ENCODE measurements at places on chromosomes 2 and 18. TPM values are rescaled to one million over a fixed set of nuclear protein-coding genes. Genes with fewer than 3 reads are reported as not detected.

- DNase-seq, result peak; percentile 50
Measured at GRCh38 chr2:153519257-153519875, 40.8 kb upstream of the RPRM start.

- no peak for DNase-seq
Measured at GRCh38 chr2:54275541-54275940, 19.5 kb upstream of the TSPYL6 start.

POMC gene
- total RNA-seq, result 0.32 TPM

DNA sequence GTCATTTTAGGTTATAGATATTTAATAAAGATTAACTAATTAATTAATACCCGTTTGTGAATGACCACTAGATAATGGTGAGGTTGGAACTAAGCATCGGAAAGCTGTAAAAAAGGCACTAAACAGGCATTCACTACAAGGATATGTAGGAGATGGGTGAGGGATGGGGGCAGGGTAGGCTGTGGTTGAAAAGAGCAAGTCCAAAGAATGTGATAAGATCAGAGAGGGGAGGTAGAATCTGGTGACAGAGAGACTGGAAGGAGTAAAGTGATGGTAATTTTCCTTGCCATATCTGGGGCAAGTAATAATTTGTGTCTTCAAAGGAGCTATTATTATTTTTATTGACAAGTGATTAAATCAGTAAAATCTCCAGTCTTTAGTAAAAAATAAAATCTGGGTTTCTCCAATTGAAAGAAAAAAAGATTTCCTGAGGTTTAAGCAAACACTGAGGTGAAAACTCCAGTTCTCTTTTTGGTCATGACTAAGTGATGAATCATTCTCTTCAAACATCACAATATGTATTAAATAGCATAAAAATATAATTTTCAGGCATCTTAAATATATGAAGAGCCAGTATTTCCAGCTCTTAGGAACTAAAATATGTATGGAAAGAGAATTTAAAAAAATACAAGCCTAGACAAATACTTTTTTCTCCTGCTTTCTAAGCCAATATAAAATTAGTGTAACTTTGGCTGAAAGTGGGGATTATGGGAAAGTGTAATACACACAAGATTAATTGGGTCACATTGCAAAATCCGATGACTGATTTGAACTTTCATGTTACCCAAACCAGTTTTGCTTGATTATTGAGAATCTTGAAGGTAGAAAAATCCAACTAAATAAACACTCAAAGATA, 259.1 kb upstream of the RBMS1 start:
- DNase-seq, result peak; percentile 22

SCG2 gene
- 0.97 TPM for total RNA-seq

TWIST2 gene
- total RNA-seq, result 58.7 TPM

IL1RL1 gene
- total RNA-seq, result 0.32 TPM

GRCh38 chr18:51235009-51235789, 37.7 kb upstream of the MEX3C start:
- DNase-seq, result no peak

AGBL5 gene
- total RNA-seq, result 27.7 TPM

All from fibroblast of villous mesenchyme (primary cell).